Posterior vena cava (tissue), 2 donors: ENCODE measurements at places on chromosomes 5 and 9. TPM values are rescaled to one million over a fixed set of nuclear protein-coding genes. Genes with fewer than 3 reads are reported as not detected.

DNA sequence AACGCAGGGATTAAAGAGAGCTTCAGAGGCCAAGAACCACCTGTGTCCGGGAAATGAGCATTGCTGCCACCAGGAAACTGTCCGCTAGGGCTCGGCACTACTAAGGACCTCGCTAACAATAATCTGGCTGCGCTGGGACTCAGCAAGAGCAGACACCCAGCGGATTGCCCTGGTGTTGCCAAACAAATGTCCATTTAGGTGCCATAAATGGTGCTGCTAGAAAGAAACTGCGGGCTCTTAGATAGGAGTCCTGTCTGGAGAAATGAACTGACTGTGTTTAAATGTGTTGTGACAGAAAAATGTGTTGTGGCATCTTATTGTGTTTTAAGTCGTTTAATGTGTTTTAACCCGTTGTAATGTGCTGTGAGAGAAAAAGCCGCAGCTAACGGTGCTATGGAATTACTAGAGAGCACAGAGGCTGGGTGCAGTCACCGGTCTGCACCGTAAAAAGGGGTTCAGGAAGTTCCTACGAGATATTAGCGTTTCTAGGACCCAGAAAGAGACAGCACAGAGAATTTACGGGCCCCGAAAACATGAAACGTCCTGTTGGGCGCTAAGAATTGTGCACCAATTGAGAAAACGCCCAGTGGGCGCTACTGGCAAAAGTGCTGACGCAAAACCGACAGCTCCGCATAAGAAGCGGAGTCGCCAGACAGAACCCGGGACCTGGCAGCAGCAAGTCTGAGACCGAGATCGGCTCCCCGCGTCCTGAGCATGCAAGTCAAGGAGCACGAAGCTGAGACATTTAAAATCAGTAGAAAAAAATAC is 90.6 kb downstream of the ANXA2R start:
- peak; percentile 90 for DNase-seq

GRCh38 chr5:150503386-150503785 is 4.5 kb upstream of the NDST1 start:
- no peak for DNase-seq

GRCh38 chr5:26881901-26882300 is 156.5 kb downstream of the CDH9 start:
- DNase-seq = no peak

- no peak for DNase-seq
Measured at GRCh38 chr5:39716532-39717028, 291.8 kb upstream of the DAB2 start.

KCNIP1 gene
- total RNA-seq = 1.00 TPM

- DNase-seq = no peak
Measured at GRCh38 chr5:74586856-74587255, 53.7 kb downstream of the ENC1 start.

- DNase-seq = no peak
Measured at GRCh38 chr9:90322296-90322695, 320.3 kb downstream of the DIRAS2 start.

ZNF484 gene
- total RNA-seq = 10.1 TPM

DNA sequence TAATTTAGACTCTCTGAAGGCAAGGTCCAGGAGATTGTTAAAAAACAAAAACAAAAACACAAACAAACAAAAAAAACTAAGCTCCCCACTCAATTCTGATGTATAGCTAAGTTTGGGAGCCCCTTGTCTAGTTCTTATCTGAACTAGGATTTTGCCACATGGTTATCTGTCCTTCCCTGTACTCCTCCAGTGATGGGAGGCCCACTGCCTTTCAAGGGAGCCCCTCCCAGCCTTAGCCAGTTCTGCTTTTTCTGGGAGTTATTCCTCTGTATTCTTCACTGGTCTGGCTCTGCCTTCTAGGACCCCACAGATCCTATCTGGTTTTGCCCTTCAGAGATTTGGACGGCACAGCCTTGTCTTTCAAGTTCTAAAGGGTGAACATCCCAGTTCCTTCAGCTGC is 2.1 kb upstream of the ALDH1B1 start:
- DNase-seq = no peak

C5orf58 gene
- total RNA-seq = not detected

DNA sequence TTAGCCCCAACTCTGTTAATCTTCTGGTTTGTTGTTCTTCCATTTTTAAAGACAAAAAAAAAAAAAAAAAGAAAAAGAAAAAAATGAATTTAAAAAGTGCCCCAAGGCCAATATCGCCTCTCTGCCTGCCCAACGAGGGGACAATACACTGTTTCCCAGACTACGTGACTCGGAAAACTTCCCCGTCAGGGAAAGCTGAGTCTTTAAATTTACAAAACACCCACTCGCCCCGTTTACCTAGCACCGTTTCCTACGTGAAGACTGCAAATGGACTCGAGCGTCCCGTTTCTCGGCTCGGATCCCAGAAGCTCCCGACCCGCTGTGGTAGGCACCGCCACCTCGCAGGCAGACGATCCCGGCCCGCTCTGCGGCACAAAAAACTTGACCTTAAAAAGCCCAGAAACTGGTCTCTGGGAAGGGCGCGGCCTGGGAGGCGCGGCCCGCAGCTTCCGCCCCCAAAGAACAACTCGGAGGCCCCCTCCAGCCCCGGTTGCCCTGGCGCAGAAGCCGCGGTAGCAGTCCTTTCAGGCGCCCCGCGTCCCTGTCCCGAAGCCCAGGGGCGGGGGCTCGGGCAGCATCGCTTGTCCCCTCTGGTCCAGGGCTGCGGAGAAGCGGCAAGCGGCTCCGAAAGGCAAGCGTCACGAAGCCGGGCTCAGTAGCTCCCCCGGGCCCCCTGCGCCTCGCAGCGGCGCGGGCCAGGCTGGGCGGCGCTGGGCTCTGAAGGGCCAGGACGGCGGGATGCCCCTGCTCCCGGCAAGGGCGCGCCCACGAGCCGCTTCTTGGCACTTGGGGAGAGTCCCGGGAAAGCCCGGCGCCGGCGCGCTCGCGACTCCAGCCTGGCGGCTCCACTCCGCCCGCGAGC is at the start of gene GCNT4:
Gene GCNT4, minus strand, starts transcription at position 367 of the 862 bp plus-strand sequence. CDS start 22,521 bp downstream, outside the sequence.
- peak; percentile 84 for DNase-seq

- no peak for DNase-seq
Measured at GRCh38 chr5:39998518-39998917, 573.7 kb upstream of the DAB2 start.

GRCh38 chr5:174301848-174302625 is 256.5 kb downstream of the NSG2 start:
- no peak for DNase-seq

DNA sequence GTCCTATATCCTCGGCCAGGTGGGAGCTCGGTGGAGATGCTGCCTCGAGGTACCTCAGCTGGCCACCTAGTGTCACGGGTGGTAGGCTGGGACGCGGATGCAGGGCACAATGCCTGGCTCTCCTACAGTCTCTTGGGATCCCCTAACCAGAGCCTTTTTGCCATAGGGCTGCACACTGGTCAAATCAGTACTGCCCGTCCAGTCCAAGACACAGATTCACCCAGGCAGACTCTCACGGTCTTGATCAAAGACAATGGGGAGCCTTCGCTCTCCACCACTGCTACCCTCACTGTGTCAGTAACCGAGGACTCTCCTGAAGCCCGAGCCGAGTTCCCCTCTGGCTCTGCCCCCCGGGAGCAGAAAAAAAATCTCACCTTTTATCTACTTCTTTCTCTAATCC is 2.0 kb downstream of the PCDHGC3 start:
- DNase-seq = no peak

TTC1 gene
- total RNA-seq = 41.9 TPM

ZNF300 gene
- total RNA-seq = 5.5 TPM

ANKRD31 gene
- total RNA-seq = 0.19 TPM

GKAP1 gene
- total RNA-seq = 6.9 TPM

GRCh38 chr9:126661521-126662251 is 48.0 kb downstream of the LMX1B start:
- no peak for DNase-seq

DNA sequence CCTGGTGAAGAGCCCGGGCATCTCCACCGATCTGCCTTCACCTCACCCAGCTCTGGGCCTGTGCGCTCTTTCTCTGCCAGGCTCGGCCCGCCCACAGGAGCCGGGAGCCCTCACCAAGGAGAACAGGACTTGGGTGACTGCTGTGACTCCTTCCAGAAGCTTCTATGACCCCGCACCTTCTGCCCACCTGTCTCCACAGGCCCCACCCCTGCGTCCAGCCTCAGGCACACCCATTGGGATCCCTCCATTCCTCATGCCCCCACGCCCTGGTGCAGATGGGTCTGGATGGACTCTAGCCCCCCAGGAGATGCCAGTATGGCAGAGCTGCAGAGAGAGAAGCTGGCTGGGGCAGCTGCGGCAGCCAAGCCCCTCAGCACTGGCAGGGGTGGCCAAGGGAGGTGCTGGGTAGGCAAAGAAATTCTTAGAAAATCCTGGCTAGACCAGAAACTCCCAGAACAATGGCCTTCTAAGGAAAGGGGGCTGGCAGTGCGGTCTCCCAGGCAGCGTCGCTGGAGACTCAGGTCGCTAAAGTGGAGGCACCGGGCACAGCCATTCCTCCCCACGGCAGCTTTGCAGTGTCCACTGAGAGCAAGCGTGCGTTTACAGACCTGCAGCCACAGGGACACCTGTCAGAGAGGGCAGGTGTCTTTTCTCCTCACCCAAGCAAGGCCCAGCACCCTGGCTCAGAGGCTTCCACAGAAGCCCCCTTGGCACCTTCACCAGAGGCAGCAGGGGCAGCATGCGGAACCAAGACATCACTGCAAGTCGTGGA is 17.3 kb downstream of the LPCAT1 start:
- DNase-seq = peak; percentile 64

- no peak for DNase-seq
Measured at GRCh38 chr9:86486891-86487837, 133.0 kb upstream of the TUT7 start.

- no peak for DNase-seq
Measured at GRCh38 chr5:178111925-178112324, 1.4 kb upstream of the N4BP3 start.

SPATA31C1 gene
- not detected for total RNA-seq

- DNase-seq = no peak
Measured at GRCh38 chr5:174371600-174372094, 326.1 kb downstream of the NSG2 start.

- DNase-seq = no peak
Measured at GRCh38 chr9:22405869-22406659, 40.6 kb upstream of the DMRTA1 start.

LIX1 gene
- not detected for total RNA-seq

GRCh38 chr5:1103093-1103492 is 8.8 kb downstream of the SLC12A7 start:
- DNase-seq = no peak

DNA sequence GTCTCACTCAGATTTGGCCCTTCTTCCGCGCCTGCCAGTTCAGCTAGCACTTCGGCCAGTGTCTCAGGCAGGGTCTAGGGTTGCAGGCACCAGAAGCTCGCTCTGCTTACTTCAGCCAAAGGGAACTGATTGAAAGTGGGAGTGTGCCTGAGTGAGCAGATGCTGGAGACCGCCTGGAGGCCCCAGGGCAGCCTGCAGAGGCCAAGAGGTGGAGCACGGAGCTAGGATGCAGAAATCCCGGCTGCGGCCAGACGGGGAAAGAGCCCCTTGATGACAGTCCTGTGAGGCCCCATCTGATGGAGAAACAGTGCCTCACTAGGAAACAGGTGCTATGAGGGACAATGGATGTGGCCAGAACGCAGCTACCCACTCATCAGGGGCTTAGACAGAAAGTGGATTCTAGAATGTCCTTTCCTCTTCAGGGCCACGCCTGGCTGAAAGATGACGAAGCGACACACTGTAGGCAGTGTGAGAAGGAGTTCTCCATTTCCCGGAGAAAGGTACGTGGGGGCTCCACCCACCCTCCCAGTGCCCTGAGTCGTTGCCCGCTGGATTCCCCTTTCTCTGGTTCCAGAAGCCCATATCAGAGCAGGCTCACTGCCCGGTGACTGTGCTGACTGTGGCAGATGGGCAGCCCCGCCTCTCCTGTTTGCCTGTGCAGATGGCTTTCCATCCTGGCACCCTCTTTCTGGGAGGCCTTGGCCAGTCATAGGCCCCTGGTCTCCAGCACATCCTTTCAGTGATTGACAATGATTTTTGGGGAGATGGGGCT is 16.1 kb downstream of the HNRNPH1 start:
- peak; percentile 79 for DNase-seq

GRCh38 chr5:62309107-62309506 is 3.1 kb downstream of the KIF2A start:
- no peak for DNase-seq

DNA sequence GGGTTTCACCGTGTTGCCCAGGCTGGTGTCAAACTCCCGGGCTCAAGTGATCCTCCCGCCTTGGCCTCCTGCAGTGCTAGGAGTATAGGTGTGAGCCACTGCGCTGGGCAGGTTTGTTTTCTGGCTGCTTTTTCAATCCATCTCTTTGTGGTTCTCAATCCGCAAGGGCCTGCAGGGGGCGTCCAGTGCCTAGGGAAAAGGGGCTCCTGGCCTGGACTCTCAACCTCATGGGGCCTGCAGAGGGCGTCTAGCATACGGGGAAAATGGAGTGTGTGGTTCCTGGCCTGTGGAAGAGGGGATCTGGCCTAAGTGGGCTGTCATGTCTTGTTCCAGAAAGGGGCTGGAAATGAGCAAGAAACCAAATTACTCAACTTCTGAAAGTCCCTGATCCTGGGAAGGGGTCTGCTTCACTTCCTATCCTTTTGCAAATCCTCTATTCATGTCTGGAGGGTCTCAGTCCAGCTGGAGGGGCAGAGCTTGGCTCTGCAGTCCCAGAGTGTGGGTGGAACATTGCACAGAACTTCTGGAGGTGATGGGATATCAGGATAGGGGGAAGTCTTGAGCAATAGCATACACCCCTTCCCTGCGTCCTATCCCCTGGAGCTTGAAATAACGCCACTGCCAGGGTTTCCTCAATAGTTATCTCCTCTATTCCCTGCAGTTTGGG is 12.7 kb upstream of the CCL27 start:
- peak; percentile 93 for DNase-seq

GRCh38 chr5:52964138-52964537 is 25.0 kb upstream of the ITGA2 start:
- DNase-seq = no peak

DNA sequence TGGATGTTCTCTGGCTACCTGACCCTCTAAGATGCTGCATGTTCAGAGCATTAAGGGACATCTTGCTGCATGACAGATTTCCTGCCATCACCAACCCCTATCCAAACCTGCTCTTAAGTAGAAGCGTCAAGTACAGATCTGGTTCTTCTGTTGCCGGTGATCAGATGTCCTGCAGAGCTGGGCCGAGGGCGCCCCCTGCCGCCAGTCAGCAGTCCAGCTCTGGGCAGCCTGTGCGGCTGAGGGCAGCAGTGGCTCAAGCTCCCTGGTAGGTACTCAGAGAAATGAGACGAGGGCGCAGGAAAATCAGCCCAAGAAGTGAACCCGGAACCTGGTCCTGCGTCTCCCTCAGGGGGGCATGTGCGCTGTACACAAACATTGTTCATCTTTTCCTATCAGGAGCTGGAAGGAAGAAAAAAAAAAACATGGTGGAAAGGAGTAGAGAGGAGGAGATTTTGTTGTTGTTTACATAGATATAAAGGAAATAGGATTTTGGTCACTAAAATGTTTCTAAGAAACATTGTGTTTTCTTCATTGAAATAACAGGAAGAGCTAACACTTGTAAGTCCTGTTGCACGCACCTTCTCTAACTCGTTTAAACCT is 95.8 kb downstream of the CFAP90 start:
- no peak for DNase-seq

- no peak for DNase-seq
Measured at GRCh38 chr9:1869843-1870242, 145.3 kb upstream of the SMARCA2 start.
